ENCODE measurements at places on chromosomes 1 and 21. TPM values are rescaled to one million over a fixed set of nuclear protein-coding genes. Genes with fewer than 3 reads are reported as not detected.

- DNase-seq = no peak
- no peak overlapping the region for H3K27ac ChIP-seq
- no peak overlapping the region for H3K4me3 ChIP-seq
Observed at GRCh38 chr1:161182214-161182613, 4.9 kb upstream of the B4GALT3 start.

DNA sequence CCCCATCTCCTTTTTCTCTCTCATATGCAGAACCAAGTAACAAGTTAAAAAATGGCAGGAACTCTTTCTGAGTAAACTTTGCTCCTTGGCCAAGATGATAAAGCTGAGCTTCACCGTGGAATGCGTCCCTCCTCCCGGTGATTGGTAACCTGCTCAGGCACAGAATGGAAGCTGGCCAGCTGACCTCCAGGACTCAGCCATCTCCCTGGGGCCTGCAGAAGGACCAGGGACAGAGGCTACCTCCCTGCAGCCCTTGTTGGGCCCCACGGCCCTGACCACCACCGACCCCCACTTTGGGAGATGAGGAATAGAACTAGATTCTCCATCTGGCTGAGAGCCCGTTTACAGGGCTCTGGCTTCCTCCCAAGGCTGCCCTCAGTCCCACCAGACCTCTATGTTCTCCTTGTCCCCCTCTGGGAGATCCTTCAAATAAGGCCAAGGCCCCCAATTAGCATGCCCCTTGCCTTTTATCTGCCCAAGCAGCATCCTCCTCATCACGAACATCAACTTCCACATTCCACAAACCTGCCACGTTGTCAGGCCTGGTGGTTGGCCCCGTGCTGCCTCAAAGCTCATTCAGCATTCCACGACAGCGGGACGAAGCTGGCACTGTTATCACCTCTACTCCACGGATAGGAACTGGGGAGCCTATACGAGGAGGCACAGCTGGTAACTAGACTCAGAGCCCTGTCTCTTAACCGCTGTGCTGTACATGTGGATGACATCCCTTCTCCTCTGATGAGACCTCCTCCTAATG is 74.2 kb downstream of the CD34 start:
- H3K4me3 ChIP-seq = no peak overlapping the region
- no peak for DNase-seq
- H3K4me1 ChIP-seq = peaks cover 3% of the 10 kb centered on the region
- H3K36me3 ChIP-seq = no peaks in the 10 kb centered on the region
- H3K27me3 ChIP-seq = no peaks in the 10 kb centered on the region

- no peaks in the 10 kb centered on the region for H3K36me3 ChIP-seq
- DNase-seq = no peak
- no peak overlapping the region for H3K27ac ChIP-seq
- H3K4me1 ChIP-seq = no peaks in the 10 kb centered on the region
- no peak overlapping the region for H3K4me3 ChIP-seq
Observed at GRCh38 chr1:87615491-87615890, 286.8 kb downstream of the LMO4 start.

GPR37L1 gene
- not detected for polyA plus RNA-seq

MSH4 gene
- polyA plus RNA-seq = not detected

TCHH gene
- polyA plus RNA-seq = not detected

HTR6 gene
- 0.05 TPM for polyA plus RNA-seq

Data from SK-N-SH (cell line).